BJ (cell line): ENCODE measurements at places on chromosomes 5 and 9. TPM values are rescaled to one million over a fixed set of nuclear protein-coding genes. Genes with fewer than 3 reads are reported as not detected.

- no peak for DNase-seq
Observed at GRCh38 chr5:172169216-172169615, 18.8 kb downstream of the STK10 start.

GRCh38 chr5:66454186-66455078 lies 141.8 kb upstream of the MAST4 start:
- DNase-seq = no peak

Gene PSD2
- 0.04 and 0.06 TPM in 2 replicates for polyA plus RNA-seq

DNA sequence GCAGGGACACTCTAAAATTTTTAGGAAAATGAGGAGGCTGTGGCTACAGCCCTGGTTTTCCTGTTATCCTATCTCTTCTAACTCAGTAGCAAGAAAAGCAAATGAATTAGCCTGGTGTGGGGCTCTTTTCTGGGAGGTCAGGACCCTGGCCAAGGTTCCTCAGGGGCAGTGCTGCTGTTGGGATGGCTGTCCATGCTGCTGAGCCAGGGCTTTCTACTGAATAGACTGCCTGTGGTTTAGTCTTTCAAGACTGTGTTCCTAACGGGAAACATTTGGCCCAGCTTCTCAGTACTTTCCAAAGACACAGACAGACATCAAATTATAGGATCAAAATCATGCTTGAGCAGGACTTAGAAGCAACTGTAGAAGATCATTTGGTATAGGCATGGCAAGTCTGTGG lies 18.1 kb downstream of the TNC start:
- no peak for DNase-seq

Gene FOXD1
- polyA plus RNA-seq = 4.3 and 4.9 TPM in 2 replicates

Gene PRSS3
- 0.75 and 1.4 TPM in 2 replicates for polyA plus RNA-seq

GRCh38 chr9:6703898-6704639 lies 53.7 kb upstream of the KDM4C start:
- no peak for DNase-seq

DNA sequence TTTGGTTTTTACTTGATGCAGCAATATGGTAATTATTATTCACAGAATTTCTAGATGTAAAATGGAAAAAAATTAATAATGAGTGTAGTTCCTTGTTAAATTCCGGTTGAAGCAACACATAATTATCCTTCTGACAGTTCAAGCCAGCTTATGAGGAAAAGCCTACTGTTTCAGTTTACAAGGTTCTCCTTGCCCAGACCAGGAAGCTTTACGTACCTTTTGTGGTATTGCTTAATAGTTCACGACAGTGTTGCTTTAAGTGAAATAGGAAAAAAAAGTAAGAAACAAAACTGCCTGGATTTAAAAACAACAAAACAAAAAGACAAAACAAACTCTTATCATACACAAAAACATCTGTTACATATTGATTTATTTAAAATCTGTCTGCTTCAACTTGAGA lies 547.3 kb upstream of the C9orf72 start:
- DNase-seq = no peak

GRCh38 chr9:77507212-77507961 lies 140.7 kb downstream of the GNA14 start:
- DNase-seq = peak; percentile 53
